ENCODE measurements at places on chromosomes 11 and 22. TPM values are rescaled to one million over a fixed set of nuclear protein-coding genes. Genes with fewer than 3 reads are reported as not detected.

Gene MYEOV
- total RNA-seq, result 1.1 TPM

Gene GRAP2
- total RNA-seq, result under 0.01 TPM

Gene CATSPER1
- total RNA-seq, result not detected

Gene SAMM50
- 61.6 TPM for total RNA-seq

Gene CTTN
- total RNA-seq, result 270 TPM

Gene POTEH
- not detected for total RNA-seq

Gene LRRN4CL
- 1.0 TPM for total RNA-seq

Gene C11orf65
- 0.33 TPM for total RNA-seq

Gene DNAJB7
- not detected for total RNA-seq

Gene CST6
- total RNA-seq, result not detected

Gene OR52H1
- not detected for total RNA-seq

Gene LINC01488
- not detected for total RNA-seq

Gene KRTAP5-10
- total RNA-seq, result not detected

Gene CRYBA4
- not detected for total RNA-seq

Gene TUBA8
- 0.34 TPM for total RNA-seq

Gene TRPT1
- total RNA-seq, result 33.0 TPM

Gene CDC42EP2
- total RNA-seq, result 0.73 TPM

Gene SERHL2
- total RNA-seq, result 11.0 TPM

Gene OTOG
- total RNA-seq, result not detected

Gene ST14
- not detected for total RNA-seq

Gene IRAG1
- not detected for total RNA-seq

Gene PGA4
- total RNA-seq, result not detected

Gene GGT1
- 2.6 TPM for total RNA-seq

Gene APOBEC3H
- total RNA-seq, result 0.69 TPM

Gene IGSF9B
- total RNA-seq, result under 0.01 TPM

Gene PRPF19
- 56.0 TPM for total RNA-seq

Gene POU2AF2
- total RNA-seq, result not detected

Gene HEPHL1
- not detected for total RNA-seq

Gene HORMAD2
- not detected for total RNA-seq

Gene KRTAP5-2
- total RNA-seq, result not detected

Gene OLFML1
- not detected for total RNA-seq

Gene NPTXR
- 0.69 TPM for total RNA-seq

Gene C11orf97
- total RNA-seq, result not detected

Gene CCDC188
- total RNA-seq, result 0.33 TPM

Gene HEPN1
- total RNA-seq, result not detected

Gene IGLL1
- total RNA-seq, result not detected

Gene CYTH4
- total RNA-seq, result not detected

Gene CYB5R2
- total RNA-seq, result 33.4 TPM

Gene SIK2
- total RNA-seq, result 17.3 TPM

Gene SEPTIN3
- total RNA-seq, result 4.3 TPM

Gene PTPRCAP
- total RNA-seq, result 1.0 TPM

Gene HPS4
- total RNA-seq, result 346 TPM

Gene AIFM3
- total RNA-seq, result 2.3 TPM

Gene PHLDA2
- 41.3 TPM for total RNA-seq

Gene GNB1L
- total RNA-seq, result 8.2 TPM

Gene HBB
- total RNA-seq, result not detected

Gene SLC16A8
- not detected for total RNA-seq

Gene CARNS1
- total RNA-seq, result not detected

Gene KCTD14
- total RNA-seq, result 2.1 TPM

Gene CARD10
- 1.00 TPM for total RNA-seq

Gene SCGB1D2
- not detected for total RNA-seq

Gene MAJIN
- total RNA-seq, result not detected
